Pons (tissue), 1 donor: ENCODE measurements at places on chromosomes 6 and 20.

DNA sequence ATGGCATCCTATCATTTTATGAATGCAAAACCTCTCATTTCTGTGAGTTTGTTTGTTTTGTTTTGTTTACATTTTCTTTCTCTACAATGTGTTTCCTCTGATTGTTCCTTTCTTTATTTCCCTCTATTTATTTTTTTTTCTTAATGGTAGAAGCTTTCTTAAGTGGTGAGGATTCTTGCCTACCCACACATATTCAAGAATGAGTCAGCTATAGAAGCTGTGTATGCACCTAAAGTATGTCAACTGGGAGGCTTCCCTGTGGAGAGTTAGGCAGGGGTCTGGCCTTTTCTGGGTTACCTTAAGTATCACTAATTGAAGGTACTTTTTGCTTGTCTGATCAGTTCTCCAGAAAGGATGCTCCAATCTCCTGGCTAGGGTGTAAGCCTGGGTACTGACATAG lies 354.0 kb downstream of the ESR1 start:
- DNase-seq = no peak

DNA sequence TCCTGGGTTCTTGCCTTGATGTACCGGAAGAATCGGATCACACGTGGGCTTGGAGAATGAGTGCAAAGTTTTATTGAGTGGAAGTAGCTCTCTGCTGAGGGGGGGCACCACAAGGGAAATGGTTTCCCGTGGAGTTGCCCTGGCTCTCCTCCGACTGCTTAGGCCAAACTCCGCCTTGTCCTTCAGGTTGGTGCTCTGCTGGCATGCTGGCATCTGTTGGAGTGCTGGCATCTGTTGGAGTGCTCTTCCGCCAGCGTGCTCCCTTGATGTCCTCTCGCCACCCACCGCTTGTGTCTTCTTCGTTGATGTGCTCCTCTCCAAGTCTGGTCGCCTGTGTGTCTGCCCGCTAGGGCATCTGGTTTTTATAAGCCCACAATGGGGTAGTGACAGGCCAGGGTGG lies 317.1 kb upstream of the HSF2 start:
- DNase-seq = no peak

DNA sequence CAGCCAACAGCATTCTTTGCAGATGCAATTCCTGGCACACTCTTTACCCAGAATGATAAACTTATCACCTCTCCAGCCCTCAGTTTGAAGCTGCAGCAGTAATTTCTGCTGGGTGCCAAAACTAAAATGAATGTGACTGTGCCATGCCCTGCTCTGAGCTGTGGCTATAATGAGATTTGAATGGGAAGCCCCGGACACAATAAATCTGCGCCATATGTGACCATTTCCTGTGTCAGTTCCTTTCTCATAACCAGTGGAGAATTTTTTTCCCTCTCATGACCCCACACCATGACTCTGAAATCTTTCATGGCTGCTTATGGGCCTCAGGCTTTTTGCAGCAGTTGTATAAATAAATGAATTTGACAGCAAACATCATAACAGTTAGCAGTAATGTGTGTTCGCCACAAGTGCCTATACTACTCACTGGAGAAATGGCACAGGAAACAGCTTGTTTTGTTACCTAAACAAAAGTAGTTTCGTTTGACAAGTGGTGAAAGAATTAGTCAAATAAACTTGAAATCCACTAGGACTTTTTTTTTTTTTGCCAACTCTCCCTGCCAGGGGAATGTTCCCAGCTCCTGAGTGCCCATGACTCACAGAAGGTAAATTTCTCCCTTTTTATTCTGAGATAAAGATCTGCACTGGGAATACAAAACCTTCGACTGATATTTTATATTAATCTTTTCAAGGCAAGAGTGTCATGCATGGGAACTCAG lies 408.4 kb downstream of the PKHD1 start:
- DNase-seq = no peak

- DNase-seq = no peak
These were observed 137.2 kb downstream of the NCOA3 start for GRCh38 chr20:47638851-47639250.

- DNase-seq = no peak
These were observed 1.2 kb upstream of the MOG start for GRCh38 chr6:29655658-29656057.

DNA sequence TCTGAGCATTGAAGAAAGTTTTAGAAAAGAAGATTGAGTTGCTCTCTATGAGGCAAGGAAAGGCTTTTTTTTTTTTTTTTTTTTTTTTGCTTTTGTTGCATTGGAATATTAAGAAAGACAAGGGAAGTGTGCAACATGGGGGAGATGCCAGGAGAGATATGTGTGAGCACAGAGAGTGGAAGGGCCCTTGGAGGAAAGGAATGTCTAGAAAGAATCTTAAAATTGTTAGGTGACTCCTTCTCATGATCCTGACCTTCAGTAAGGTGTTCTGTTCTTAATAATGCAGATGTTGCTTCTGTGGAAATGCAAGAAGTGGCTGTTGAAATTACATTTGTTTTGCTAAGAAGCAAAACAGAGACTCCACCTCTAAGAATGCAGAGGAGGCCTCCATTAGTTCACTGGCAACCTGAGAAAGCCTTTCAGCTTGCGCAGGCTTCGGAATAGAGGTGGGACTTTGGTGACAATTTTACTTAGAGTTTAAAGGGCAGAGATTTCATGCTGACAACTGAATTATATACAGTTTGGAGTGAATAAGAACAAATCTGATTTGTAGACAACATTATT lies 118.0 kb upstream of the ASCC3 start:
- DNase-seq = no peak

DNA sequence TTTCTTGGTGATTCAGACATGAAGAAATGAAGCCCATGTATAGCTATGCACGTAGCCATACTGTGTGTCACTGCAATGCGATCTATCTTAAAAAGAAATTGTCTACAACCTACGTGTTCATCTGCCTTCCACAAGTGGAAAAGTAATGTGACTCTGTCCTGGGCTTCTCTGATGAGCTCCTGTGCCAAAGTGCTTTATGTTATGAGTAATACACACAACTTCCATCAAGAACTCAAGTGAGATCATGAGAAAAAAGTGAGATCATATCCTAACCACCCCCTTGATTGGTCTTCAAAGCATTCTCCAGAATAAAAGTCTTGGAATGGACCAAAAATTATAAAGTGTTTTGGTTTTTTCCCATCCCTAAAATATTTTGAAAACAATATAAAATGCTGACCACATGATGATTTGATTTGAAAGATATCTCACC lies 114.3 kb downstream of the DST start:
- DNase-seq = no peak

DNA sequence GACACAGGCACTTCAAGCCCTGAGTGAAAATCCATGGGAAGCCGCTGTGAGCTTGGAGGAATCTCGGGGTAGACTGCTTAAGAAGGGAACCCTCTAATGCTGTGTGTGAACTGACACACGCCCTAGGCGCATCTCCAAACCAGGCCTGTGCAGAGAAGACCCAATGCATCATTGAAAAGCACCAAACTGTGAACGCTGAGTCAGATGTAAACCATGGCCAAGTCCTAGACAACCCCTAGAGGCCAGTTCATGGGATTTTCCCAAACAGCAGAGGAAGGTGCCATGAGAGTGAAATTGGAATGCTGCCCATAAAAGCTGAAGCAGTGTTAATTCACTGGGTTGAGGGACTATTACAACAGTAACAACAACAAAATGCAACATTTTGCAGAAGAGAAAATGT lies 296.5 kb downstream of the SMOC2 start:
- no peak for DNase-seq

GRCh38 chr6:34115403-34115795 lies 30.5 kb downstream of the GRM4 start:
- DNase-seq = no peak

DNA sequence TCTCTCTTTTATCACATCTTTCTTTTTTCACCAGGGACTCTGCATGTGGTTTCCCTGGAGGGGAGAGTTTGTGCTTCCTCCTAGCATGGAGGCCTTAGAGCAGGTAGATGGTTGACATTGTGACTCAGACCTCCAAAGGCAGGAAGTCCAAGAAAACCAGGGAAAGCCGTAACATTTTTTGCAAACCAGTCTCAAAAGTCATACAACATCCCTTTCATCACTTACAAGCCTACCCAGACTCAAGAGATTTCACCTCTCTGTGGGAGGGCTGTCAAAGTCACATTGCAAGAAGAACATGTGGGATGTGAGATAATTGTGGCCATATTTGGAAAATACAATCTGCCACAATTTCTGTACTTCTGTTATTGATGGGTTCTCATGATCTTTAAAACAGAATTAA lies 46.2 kb downstream of the SNRNP48 start:
- DNase-seq = no peak

- peak; percentile 35 for DNase-seq
These were observed 10.2 kb downstream of the CASS4 start for GRCh38 chr20:56422076-56422823.

GRCh38 chr6:117674503-117674902 lies 766 bp upstream of the NUS1 start:
- no peak for DNase-seq

GRCh38 chr6:13818341-13818740 lies 4.0 kb upstream of the MCUR1 start:
- DNase-seq = no peak

- no peak for DNase-seq
These were observed 7.2 kb upstream of the ZSCAN9 start for GRCh38 chr6:28217890-28218289.

DNA sequence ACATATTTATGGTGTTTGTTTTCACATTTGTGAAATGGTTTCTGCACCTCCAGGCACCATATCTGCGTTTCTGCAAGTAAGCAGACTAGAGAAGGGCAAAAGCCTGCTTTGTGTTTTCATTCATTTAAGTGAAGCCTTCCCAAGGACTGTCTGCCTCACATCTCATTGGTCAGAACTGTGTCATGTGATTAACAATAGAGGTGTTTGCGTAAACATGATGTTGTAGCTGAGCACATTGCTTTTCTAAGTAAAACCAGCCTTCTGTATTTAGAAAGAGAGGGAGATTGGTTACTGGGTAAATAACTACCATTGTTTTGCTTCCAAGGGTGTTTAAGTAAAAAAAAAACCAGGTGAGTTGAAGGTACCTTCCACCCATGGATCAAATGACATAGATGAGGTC lies 39.7 kb downstream of the SH3BGRL2 start:
- DNase-seq = no peak

DNA sequence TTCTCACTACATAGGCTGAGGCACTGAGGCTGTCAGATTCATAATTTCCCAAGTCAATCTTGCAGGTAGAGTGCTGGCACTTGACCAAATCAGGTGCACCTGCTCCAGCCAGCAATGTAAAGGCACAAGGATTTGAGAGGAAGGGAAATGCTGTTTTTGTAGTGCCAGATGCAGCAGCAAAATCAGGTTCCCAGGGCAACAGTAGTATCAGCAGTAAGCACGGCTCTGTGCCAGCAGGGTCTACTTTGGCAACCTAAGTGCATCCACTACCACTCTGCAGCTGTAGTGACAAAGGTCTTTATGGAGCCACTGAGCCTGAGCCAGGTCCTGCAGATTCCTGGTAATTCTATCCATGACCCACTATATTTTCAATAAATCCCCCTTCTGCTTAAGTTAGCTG lies 329.5 kb downstream of the TPBG start:
- DNase-seq = no peak

DNA sequence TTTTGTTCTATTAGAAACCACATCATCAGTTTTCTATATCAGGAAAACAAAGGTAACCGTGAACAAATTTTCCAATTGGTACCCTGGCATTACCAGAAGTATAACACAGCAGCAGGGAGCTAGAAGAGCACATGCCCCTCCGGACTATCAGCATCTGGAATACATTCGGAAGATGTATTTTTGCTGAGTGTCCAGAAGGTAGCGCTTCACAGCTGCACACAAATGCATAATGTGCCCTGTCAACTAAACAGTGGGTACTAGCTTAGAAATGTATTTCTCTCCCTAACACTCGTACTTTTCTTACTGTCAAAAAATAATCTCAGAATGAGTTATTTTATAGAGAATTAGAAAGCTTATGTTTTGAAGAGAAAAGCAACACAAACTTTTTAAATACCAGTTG lies 77.6 kb downstream of the HUS1B start:
- no peak for DNase-seq

DNA sequence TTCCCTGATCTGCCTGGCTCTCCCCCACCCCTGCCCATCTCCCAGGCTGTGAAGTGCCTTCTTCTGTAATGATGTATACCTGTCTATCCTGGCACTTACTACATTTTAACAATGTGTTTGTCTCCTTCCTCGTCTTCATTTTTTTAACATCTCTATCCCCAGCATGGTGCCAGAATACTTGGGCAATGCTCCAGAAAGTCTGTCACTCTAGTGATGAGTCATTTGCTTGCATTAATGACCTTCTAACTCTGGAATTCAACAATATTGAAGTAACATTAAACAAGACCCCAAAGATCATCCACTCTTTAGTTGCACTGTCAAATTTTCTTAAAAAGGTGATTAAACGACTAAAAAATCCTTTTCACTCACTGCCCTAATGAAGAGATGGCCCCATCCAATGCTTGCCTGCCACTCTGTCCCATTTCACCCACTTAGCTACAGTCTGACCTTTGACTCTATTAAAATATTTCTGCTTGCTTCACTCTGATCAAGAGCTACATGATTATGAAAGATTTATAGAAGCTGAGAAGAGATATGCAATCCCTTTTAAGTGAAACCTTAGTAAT lies 7.7 kb upstream of the KLHL31 start:
- no peak for DNase-seq

DNA sequence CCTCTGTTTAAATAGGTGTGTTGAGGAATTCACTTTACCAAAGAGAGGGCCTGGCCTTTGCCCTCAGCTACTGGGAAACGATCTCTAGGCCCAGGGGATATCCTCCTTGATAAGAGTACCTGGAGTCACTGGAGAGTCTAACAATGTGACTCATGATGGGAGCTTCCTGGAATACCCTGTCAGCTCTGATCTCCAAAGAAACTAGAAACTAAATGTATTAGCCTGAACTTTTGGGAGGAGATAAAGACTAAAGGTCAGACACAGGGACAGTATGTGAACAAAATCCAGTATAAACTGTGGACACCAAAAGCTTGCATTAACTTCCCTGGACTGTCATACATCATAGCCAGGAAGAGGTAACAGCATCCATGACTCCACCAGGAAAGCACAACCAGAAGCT lies 148.5 kb downstream of the RNGTT start:
- DNase-seq = no peak

DNA sequence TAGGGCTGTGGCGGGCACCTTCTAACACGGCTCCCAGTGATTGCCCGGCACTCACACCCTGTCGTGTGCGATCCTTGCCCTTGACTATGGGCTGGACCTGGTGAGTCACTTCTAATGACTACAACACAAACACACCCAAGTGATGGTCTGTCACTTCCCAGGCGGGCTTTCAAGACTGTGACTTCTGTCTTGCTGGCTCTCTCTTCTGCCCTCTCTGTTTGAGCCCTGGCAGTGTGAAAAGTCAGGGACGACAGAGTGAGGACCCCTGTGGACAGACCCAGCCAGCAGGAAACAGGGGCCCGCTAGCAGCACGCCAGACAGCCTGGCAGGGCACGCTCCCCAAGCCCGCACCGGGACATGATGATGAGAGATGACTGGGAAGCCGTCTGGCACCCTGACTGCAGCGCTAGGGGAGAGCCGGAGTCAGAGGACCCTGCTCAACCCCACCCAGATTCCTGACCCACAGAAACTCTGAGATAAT lies 43.0 kb downstream of the KIF16B start:
- DNase-seq = no peak
